Stimulated activated CD4-positive, alpha-beta T cell treated with anti-CD3 and anti-CD28 coated beads, Interleukin-15, amount 100 ng/mL, for 24 hours (primary cell): ENCODE measurements at places on chromosomes 3 and 15.

DNA sequence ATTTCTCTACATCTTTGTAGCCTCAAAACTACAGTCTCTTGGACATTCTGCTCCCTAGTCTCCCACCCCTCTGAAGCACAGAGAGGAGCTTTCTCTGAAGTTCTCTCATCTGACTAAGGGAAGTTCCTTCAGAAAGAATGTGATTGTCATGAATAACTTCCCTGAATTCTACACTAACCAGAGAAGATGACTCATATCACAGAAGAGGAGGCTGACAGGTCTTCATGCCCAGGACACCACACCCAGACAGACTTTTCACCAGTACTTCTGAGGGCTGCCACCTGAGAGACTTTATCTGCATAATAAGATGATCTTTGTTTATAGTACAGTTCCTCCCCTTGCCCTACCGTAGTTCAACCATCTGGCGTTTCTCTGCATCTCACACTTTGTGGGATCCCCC, 52.8 kb downstream of the CDIN1 start:
- no peak for DNase-seq

- no peak for DNase-seq
These were observed 305.9 kb upstream of the ARRDC4 start for GRCh38 chr15:97654481-97655076.

DNA sequence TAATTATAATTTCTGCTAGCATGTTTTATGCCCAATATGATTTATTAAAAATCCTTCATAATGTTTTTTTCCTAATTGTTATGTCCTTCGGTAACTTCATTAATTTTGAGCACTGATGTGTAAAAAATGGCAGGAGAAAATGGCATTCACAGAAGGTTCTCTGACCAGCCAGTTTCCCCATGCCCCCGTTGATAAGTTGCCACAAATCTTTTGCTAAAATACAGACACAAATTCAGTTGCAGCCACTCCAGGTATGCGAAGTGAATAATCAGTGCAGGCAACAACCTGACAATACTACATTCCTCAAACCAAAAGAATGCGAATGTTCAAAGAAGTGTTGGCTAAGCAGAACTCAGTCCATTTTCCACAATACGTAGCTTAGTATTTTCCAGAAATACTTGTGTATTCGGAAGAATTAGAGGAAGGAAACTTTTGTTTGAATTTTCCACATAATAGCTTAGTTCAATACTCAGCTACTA, 32.7 kb downstream of the CHL1 start:
- DNase-seq: no peak

DNA sequence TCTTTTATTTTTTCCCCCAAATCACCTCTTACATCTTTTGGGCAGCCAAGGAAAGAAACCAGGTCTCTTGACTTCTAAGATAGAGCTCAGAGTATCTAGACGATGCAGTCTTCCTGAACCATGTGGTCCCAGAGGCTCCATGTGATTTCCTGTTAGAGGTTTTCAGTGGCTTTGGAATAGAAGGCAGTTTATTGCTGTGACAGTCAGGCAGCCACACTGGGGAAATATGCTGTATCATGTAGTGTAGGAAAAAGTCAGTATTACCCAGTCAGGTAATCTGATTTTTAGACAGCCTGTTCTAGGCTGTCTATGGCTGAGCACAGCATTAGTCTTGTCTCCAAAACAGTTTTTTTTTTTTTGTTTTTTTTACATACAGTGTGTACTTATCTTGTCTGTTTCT, 294.3 kb downstream of the THSD4 start:
- DNase-seq: no peak

DNA sequence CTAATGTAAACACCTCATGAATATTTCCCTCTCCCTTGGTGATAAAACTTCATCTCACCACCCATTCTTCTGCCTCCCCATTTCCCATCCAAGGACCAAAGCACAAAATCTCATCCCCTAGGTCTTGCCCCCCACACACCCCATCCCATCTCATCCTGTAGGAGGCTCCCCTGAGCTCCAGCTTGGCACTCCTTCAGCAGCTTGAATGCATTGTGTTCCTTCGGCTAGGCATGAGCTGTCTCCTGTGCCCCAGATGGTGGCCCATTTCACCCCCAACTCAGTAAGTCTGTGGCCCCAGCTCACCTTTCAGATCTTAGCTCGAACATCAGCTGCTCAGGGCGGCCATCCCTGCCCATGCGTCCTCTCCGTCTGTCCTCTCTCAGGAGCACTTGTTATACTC, 203.6 kb upstream of the NR2F2 start:
- no peak for DNase-seq

GRCh38 chr3:33848624-33849347, 50.4 kb downstream of the PDCD6IP start:
- no peak for DNase-seq

GRCh38 chr3:128805772-128806171, 73.6 kb upstream of the ACAD9 start:
- no peak for DNase-seq

- DNase-seq: no peak
These were observed 29.9 kb downstream of the UBA5 start for GRCh38 chr3:132690040-132690439.

- DNase-seq: no peak
These were observed 63.9 kb downstream of the PGPEP1L start for GRCh38 chr15:98943601-98944151.

- DNase-seq: no peak
These were observed 35.5 kb upstream of the PLXNA1 start for GRCh38 chr3:126947429-126947828.

DNA sequence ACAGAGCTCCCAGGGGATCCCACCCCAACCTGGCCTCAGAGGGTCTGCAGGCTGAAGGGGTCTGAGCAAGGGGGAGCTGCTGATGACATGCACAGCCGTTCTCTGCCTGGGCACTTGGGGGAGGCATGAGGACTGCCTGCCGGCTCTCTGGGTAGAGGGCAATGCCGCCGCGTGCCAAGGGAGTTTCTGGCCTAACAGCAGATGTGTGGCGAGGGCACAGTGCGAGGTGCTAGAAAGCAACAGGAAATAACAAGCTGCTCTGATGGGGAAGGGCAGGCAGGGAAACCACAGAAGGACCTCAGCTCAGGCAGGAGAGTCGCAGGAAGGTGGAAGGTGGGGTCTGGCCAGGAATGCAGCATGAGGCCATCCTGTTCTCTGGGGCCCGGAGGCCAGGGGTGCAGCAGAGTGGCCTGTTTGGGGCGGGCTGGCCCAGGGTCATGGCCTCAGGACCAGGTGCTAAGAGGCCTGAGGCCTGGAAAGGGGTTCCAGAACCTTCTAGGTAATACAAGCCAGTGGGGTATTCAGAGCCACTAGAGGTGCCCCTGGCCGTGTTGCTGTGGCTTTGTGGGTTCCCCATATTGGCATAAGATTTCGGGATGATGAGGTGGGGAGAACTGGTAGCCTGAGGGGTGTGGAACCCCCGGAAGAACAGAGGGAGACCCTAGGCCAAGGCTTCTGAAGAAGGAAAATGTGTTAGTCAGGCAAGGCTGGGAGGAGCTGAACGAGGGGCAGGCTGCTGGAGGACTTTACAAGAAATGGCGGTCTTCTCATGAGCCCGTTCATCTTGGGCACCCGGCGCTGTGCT, 41.2 kb downstream of the RGMA start:
- DNase-seq: no peak

DNA sequence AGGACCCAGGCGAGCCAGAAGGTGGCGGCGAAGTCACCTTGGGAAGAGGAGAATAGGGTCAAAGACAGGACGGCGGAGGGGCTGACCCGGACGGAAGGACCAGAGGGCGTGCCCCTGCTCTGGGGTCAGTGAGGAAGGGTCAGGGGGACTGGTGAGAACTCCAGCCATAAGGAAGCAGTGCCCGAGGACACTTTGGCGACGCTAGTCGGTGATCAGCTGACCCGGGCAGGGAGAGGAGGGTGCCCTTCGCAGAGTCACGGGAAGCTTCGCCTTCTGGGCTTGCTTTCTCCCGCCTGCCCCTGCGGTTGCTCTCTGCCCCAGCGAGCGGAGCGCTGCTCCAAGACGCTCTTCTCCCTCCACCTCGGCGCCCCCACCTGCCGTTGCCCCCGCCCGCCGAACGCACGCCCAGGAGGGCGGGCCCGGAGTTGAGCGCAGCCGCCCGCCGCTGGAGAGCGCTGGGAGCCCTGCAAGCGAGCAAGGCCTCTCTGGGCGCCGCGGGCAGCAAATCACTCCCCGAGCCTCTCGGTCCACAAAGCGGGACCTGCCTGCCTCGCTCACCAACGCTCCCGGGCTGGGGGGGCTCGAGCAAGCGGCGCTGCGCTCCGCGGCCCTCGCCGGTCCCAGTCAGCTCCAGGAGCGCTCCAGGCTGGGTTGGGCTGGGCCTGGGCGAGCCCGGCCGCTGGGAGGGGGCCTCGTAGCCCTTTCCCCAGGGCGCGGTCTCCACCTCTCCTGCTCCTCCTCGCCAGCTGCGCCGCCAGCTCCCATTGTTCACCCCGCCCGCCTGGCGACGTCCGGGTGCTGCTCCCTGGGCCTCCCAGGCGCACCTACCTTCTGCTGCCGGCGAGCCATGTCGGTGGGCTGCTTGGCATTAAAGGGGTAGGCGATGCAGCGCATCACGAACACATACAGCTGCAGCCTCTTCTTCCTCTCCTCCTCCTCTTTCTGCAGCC, 1.2 kb downstream of the CADPS start:
- no peak for DNase-seq

DNA sequence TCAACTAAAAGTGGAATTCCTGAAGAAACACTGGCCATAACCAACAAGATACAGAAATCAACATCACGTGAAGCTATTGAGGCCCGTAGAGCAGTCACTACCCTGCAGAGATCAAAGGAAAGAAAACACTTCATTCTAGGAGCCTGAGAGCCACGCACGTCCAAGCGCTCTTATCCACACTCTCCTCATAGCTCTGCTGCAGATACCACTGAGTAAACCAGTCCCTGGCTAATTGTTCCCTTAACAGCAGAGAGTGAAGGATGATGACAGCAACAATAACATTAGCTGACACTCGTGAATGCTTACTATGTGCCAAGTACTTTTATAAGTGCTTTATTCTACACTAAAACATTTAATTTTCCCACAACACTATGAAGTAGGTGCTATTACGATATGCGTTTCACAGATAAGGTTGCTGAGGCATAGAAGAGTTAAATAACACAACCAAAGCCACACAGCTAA, 271.0 kb upstream of the GADL1 start:
- no peak for DNase-seq

DNA sequence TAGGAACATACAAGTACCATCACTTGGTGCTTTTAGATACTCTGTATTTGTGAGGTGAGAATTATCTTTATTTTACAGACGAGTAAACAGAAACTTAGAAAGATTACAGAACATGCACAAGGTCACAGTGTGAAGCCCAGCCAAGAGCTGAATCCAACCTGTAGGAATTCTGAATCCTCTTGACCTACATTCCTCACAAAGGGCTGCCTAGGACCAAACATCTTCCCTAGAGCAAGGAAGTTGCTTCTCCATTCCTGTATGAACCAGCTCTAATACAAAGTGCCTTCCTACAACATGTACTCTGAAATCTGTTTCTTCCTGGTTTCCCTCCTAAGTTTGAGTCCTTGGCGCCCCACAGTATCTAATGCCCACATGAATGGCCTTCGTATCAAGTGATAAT, 2.9 kb downstream of the HDGFL3 start:
- no peak for DNase-seq

DNA sequence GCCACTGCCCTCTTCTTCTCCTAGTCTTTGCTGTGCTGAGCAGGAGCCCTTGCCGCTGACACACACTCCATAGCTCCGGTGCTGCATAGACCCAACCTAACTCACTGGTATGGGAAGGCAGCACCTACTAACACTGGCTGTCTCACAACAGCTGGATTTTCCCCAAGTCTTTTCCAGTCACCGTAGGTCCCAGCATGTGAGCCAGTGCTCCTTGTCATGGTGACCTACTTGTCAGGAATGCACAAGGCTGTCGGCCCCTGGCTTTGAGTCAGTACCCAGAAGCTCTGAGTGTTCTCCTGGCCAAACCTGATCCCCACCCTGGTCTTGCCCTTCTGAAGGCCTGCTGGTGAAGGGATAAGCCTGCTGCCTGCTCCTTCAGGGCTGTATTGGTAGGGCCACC, 25.7 kb downstream of the AMOTL2 start:
- no peak for DNase-seq

DNA sequence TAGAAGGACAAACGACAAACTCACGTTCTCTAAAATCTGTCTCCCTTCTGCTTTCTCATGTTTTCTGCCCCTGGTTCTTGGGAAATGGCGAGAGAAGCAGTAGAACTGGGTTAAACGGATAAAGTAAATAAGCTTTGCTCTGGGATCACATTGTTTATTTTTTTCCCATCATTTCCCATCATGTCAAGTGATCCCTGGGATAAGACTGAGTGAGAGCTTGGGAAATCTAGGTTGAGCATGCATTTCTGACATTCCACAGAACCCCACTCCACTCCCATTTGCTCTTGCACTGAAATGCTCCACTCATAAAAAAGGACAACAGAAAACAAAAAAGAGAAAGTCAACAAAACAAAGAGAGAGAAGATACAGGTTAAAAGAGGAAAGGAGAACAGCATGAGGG, 69.1 kb downstream of the SEMA6D start:
- DNase-seq: no peak

DNA sequence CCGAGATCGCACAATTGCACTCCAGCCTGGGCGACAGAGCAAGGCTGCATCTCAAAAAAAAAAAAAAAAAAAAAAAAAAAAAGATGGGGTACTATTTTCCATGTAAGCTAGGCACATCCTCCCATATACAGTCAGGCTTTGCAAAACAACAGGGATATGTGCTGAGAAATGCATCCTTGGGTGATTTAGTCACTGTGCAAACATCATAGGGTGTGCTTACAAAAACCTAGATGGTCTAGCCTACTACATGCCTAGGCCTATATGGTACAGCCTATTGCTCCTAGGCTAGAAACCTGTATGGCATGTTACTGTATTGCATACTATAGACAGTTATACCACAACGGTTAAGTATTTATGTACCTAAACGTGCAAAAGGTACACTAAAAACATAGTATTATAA, 75.0 kb downstream of the TTBK2 start:
- no peak for DNase-seq

GRCh38 chr3:126098391-126098858, 14.5 kb upstream of the SLC41A3 start:
- DNase-seq: no peak

DNA sequence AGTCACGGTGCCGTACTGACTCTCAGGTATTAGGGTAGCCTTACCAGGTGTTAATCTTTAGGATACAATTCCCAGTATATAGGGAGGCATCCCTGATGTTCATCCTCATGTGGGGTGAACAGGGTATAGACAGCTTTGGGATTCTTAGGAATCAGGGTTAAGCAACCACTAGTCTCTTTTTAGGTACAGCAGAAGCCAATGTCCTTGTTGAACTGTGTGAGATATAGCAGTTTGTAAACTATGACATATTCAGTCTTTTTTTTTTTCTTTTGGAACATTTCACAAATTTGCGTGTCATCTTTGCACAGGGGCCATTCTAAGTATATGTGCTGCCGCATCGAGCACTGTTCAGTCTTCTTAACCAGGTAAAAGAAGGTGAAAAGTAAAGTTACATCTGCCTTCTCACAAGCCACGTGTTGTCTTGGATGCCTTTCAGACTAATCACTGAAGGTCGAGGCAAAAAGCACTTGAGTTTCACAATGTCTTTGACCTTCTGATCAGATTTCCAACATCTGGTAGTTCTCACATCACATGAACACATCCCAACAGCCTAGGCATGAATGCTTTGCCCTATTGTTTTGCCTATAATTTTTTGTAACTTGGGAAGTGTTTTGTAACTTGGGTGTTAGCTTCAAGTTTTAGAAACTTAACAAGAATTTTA, 17.2 kb downstream of the TSEN2 start:
- no peak for DNase-seq

GRCh38 chr3:107524326-107524840, 1.6 kb downstream of the BBX start:
- DNase-seq: peak; percentile 4

- DNase-seq: no peak
These were observed 279.7 kb upstream of the GOLGA6L4 start for GRCh38 chr15:83955806-83956265.

- DNase-seq: no peak
These were observed 218.3 kb upstream of the SOX2 start for GRCh38 chr3:181493423-181493822.
